Trophoblast cell (in vitro differentiated cells and primary cell): ENCODE measurements at places on chromosomes 2 and 18.
A peak's percentile ranks its signal among the peaks of the same experiment; 100 is the strongest.

GRCh38 chr18:63514888-63515678, 27.1 kb upstream of the SERPINB12 start:
- no peak overlapping the region for H3K27ac ChIP-seq
- H3K4me1 ChIP-seq, result no peaks in the 10 kb centered on the region
- no peak overlapping the region for H3K4me3 ChIP-seq
- H3K27me3 ChIP-seq, result no peaks in the 10 kb centered on the region

GRCh38 chr2:240602266-240603050, 15.9 kb downstream of the CAPN10 start:
- no peaks in the 10 kb centered on the region for H3K4me1 ChIP-seq
- H3K4me3 ChIP-seq, result no peak overlapping the region
- no peak overlapping the region for H3K27ac ChIP-seq
- no peak for DNase-seq
- H3K36me3 ChIP-seq, result peaks cover 16% of the 10 kb centered on the region

GRCh38 chr18:69330385-69331005, 70.2 kb upstream of the DOK6 start:
- no peak for DNase-seq
- no peak overlapping the region for H3K4me3 ChIP-seq
- no peaks in the 10 kb centered on the region for H3K27me3 ChIP-seq
- no peaks in the 10 kb centered on the region for H3K4me1 ChIP-seq
- H3K27ac ChIP-seq, result no peak overlapping the region

- no peak overlapping the region for H3K27ac ChIP-seq
- no peaks in the 10 kb centered on the region for H3K4me1 ChIP-seq
- no peak overlapping the region for H3K4me3 ChIP-seq
- no peak for DNase-seq
- H3K27me3 ChIP-seq, result no peaks in the 10 kb centered on the region
Observed at GRCh38 chr2:143138292-143138691, 9.1 kb downstream of the ARHGAP15 start.

DNA sequence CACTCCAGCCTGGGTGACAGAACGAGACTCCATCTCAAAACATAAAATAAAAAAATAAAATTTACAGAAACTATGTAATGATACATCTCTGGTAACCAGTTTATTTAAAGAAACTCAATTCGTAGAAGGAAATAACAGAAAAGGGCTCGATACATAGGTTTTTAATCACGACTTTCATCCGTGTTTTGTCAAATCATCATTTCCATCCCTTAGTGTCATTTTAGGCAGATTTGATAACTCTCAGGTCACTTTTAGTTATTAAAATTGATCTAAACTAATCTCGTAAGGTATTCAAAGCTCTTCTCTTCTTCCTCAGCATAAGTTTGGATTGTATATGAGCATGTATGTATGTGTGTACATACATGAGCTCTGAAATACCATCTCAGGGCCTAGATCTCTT, 59.3 kb upstream of the SPTBN1 start:
- H3K4me3 ChIP-seq, result no peak overlapping the region
- H3K4me1 ChIP-seq, result no peaks in the 10 kb centered on the region
- H3K27ac ChIP-seq, result no peak overlapping the region
- no peak for DNase-seq

DNA sequence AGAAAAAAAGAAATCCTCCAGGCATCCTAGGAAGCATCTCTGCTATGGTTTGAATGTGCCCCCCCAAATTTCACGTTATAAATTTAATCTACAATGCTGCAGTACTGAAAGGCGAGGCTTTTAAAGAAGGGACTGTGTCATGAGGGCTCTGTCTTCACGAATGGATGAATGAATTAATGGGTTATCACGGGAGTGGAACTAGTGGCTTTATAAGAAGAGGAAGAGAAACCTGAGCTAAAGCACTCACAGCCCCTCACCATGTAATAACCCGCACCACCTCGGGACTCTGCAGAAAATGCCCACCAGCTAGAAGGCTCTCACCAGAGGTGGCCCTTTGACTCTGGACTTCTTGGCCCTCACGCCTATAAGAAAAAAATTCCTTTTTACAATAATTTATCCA, 27.6 kb downstream of the RNU4ATAC start:
- H3K4me1 ChIP-seq, result no peaks in the 10 kb centered on the region
- H3K36me3 ChIP-seq, result no peaks in the 10 kb centered on the region
- no peak overlapping the region for H3K4me3 ChIP-seq

GRCh38 chr2:40363631-40364030, 88.3 kb downstream of the SLC8A1 start:
- peaks cover 5% of the 10 kb centered on the region for H3K4me1 ChIP-seq
- no peaks in the 10 kb centered on the region for H3K36me3 ChIP-seq
- no peaks in the 10 kb centered on the region for H3K27me3 ChIP-seq
- no peak overlapping the region for H3K4me3 ChIP-seq
- no peak overlapping the region for H3K27ac ChIP-seq

DNA sequence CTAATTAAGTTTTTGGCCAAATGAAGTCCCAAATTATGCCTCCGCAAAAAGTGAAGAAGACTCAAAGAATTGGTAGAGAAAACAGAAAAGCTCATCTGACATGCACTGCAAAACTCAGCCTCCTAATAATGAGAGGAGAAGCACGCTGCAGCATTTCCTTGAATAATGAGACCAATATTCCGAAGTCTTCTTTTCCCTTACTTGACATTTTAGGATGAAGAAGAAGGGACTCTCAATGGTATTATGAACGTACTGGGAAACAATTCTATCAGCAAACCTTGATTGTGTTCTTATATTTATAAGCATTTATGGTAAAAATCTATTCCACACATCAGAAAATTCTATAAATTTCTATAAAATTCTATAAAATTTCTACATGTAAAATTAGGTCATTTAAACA, 733.9 kb upstream of the ACVR2A start:
- H3K27me3 ChIP-seq, result no peaks in the 10 kb centered on the region
- no peak overlapping the region for H3K4me3 ChIP-seq
- no peak overlapping the region for H3K27ac ChIP-seq

DNA sequence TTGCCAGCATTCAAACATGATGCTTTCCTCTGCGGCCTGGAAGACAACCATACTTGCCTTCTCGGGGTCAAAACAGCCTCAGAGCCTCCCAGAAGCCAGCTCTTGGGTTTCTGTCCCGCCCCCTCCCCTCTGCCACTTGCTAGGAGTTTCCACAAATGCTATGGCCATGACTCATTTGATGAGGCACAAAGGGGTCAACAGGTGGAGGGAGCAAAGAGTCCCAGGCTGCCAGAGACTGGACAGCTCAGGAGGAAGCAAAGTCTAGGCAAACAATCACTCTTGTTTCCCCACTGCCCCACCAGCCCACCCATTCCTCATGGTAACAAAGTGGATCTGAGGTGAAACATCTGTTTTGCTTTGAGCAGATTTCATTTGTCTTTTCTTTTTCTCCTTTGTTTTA, 551.1 kb downstream of the TNS1 start:
- H3K36me3 ChIP-seq, result no peaks in the 10 kb centered on the region
- H3K27me3 ChIP-seq, result no peaks in the 10 kb centered on the region
- H3K4me1 ChIP-seq, result peaks cover 4% of the 10 kb centered on the region
- no peak overlapping the region for H3K4me3 ChIP-seq
- no peak for DNase-seq

DNA sequence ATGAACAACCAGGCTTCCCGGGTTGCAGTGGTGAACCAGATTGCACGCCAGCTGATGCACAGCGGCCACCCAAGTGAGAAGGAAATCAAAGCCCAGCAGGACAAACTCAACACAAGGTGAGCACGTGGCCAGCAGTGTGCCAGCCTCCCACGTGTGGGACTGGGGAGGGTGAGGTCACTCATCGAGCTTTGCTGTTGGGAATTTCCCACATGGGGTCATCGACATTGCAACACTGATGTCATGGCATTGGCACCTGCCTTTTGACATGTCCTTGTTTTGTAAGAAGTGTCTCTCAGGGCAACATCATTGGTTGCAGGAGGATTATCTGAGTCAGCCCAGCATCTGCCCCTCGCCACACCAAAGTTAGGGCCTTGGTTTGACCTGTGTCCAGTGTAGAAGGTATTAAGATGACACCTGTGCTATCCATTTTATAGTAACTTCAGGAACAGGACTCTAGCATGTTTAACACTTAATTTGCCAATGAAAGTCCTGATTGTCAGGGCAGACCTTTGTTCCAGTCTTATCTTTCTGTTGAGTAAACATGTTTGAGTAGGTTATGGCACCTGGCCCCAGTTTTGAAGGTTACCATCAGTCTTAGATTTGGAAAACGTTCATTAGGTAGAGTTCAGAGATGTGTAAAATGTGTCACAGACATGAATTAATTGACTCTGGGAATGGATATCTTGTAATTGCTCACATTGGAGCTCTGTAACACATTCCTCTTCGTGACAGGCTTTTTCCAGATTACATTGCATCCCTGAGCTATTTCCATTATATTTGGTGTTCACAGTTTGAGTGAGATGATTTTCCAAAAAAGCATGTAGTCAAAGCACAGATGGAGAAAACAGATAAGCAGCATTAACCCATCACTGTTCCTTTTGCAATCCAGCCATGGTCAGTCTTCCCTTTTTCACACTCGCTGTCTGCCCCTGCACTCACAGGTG, 93.3 kb upstream of the EML6 start:
- H3K36me3 ChIP-seq, result peaks cover 68% of the 10 kb centered on the region
- H3K27me3 ChIP-seq, result no peaks in the 10 kb centered on the region
- peaks cover 14% of the 10 kb centered on the region for H3K4me1 ChIP-seq

DNA sequence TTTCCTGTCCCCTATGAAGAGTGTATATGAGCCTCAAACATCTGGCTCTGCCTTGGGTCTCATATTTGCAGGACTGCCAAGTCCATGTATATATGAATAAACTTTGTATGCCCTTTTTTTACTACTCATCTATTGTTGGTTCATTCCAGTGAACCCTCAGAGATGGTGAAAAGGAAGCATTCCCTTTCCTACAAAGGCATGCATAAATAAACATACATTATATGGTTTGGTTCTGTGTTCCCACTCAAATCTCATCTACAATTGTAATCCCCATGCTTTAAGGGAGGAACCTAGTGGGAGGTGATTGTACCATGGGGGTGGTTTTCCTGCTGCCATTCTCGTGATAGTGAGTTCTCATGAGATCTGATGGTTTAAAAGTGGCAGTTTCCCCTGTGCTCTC, 534.2 kb downstream of the SPAG16 start:
- DNase-seq, result no peak
- no peak overlapping the region for H3K4me3 ChIP-seq
- no peaks in the 10 kb centered on the region for H3K27me3 ChIP-seq

- no peak overlapping the region for H3K27ac ChIP-seq
- H3K27me3 ChIP-seq, result no peaks in the 10 kb centered on the region
- no peaks in the 10 kb centered on the region for H3K4me1 ChIP-seq
- no peak overlapping the region for H3K4me3 ChIP-seq
- DNase-seq, result no peak
Observed at GRCh38 chr2:178859730-178860129, 52.5 kb upstream of the TTN start.

- no peak overlapping the region for H3K27ac ChIP-seq
- DNase-seq, result peak; percentile 21
- peaks cover 4% of the 10 kb centered on the region for H3K4me1 ChIP-seq
- no peaks in the 10 kb centered on the region for H3K27me3 ChIP-seq
Observed at GRCh38 chr2:19667085-19667484, 234.7 kb downstream of the TTC32 start.

- H3K4me1 ChIP-seq, result no peaks in the 10 kb centered on the region
- H3K4me3 ChIP-seq, result no peak overlapping the region
- no peak overlapping the region for H3K27ac ChIP-seq
- no peaks in the 10 kb centered on the region for H3K36me3 ChIP-seq
- DNase-seq, result no peak
- H3K27me3 ChIP-seq, result no peaks in the 10 kb centered on the region
Observed at GRCh38 chr2:90207454-90208058, 1516.1 kb downstream of the RPIA start.

- no peaks in the 10 kb centered on the region for H3K27me3 ChIP-seq
- no peak overlapping the region for H3K4me3 ChIP-seq
Observed at GRCh38 chr2:30040147-30040546, 106.7 kb upstream of the YPEL5 start.

GRCh38 chr2:54267577-54267976, 11.5 kb upstream of the TSPYL6 start:
- DNase-seq, result no peak
- H3K4me3 ChIP-seq, result no peak overlapping the region
- H3K4me1 ChIP-seq, result no peaks in the 10 kb centered on the region
- no peaks in the 10 kb centered on the region for H3K27me3 ChIP-seq
- no peak overlapping the region for H3K27ac ChIP-seq

DNA sequence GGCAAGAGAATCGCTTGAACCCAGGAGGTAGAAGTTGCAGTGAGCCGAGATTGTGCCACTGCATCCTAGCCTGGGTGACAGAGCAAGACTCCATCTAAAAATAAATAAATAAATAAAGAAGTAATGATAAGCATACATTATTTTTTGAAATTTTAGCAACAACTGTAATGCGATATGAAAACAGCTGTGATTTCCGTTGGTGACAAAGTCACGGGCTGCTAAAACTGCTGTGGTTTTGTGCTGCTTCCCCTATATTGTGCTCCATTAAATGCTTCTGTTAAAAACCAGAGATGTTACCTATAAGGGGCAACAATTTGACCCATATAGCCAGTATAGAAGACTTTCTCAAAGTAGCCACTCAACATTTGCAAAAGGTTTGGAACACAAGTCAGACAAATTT, 8.3 kb downstream of the TRIM54 start:
- no peaks in the 10 kb centered on the region for H3K27me3 ChIP-seq
- H3K4me3 ChIP-seq, result no peak overlapping the region
- H3K36me3 ChIP-seq, result no peaks in the 10 kb centered on the region
- DNase-seq, result no peak
- no peak overlapping the region for H3K27ac ChIP-seq
- no peaks in the 10 kb centered on the region for H3K4me1 ChIP-seq

DNA sequence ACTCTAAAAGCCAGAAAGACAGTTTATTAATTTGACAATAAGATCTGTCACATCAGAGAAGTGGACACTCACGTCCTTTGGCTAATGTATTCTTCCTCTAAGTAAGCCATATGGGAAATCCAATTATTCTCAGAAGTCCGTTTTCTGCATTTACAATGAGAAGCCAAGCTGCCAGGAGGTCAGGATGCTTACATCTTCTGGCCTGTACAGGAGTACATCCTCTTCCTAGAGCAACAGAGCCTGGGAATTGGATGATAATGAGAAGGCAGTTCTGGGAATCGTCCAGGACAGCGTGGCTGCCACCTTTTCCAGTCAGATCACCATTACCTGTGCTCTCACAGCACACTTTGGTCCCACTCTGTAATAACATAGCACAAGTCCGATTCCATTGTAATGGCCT, 5.2 kb downstream of the RAPGEF4 start:
- peaks cover 3% of the 10 kb centered on the region for H3K4me1 ChIP-seq
- DNase-seq, result no peak
- H3K36me3 ChIP-seq, result no peaks in the 10 kb centered on the region
- no peak overlapping the region for H3K27ac ChIP-seq
